ENCODE measurements at places on chromosomes 4 and X.

GRCh38 chrX:6024204-6024603 lies 204.5 kb downstream of the NLGN4X start:
- no peak for DNase-seq

DNA sequence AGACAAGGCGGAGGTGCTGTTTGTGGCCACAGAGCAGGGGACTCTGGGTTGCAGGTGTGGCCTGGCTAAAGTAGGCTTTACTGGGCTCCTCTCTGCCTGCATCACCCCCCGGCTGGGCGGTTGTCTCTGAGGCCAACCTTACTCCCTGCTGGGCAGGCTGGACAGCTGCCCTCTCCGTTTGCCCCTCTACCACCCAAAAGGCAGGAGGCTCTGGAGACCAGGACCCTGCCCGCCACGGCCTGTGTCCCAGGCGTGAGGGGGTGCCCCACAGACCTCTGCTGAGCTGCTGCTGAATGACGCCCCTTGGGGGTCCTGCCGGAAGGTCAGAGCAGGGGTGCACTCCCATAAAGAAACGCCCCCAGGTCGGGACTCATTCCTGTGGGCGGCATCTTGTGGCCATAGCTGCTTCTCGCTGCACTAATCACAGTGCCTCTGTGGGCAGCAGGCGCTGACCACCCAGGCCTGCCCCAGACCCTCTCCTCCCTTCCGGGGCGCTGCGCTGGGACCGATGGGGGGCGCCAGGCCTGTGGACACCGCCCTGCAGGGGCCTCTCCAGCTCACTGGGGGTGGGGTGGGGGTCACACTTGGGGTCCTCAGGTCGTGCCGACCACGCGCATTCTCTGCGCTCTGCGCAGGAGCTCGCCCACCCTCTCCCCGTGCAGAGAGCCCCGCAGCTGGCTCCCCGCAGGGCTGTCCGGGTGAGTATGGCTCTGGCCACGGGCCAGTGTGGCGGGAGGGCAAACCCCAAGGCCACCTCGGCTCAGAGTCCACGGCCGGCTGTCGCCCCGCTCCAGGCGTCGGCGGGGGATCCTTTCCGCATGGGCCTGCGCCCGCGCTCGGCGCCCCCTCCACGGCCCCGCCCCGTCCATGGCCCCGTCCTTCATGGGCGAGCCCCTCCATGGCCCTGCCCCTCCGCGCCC lies 920 bp downstream of the HTT-AS start:
- no peak for DNase-seq

DNA sequence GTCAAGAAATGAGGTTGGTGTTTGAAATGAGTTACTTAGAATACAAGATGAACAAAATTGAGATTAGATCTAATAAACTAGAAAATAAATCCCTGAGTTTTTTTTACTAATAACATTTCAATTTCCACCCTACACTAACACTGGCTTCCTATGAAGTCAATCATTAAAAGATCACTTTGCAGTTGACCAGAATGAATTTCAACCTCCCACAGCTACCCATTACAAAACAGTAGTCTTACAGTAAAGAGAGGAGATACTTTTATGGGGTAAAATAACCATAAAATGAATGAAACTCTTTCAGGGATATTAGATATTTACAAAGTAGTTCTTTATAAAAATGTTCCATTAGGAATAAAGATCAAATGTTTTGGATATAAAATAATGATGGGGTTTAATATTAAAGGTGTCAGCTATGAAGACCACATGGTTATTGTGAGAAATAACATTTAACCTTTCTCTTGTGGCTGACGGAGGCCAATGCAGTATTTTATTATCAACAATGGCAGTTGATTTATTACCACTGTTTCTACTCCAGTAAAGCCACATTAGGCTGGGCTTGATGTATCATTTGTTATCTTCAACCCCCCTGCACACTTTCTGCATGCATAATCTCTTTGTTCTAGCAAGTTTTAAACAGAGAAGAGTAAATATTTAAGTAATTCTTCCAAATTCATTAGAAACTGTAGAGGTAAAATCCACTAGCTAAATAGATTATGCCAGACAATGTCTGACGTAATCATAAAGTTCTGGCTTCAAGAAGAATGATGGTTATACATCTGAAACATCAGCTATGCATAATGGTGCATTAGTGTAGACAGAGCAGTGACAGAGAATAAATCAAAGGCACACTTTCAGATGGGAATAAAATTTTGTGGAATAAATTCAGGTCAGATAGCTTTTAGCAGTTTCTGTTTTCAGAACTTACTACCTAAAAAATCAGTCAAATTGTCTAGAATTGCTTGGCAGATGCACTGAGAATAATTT lies 516.6 kb downstream of the PCDH18 start:
- DNase-seq = no peak

GRCh38 chrX:70171624-70172023 lies 5.7 kb upstream of the DGAT2L6 start:
- no peak for DNase-seq

DNA sequence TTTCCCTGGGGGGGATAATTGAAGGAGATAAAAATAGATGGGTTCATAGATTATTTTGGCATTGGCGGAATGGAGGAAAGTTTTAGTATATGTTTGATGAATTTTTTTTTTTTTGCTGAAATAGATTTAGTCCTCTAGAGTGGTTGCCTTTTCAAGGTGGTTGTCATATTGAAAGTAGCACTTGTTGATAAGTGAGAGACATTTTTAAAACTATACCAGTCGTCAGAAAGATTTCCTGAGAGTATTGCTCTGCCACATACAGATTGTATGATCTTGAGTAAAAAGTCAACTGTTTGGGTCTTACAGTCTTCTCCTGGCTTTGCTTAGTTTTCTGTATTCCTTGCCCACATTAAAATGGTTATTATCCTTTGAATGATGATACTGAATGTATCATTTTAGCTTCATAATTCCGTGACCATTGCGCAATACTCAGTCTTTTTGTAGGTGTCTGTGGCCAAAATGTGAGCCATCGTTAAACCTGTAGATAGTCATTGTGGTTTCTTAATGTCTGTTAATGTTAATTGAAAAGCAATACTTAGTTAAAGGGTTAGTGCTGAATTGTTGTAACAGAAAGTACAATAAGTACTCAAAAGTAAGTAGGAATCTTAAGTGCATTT lies 7.1 kb downstream of the SMARCAD1 start:
- no peak for DNase-seq

DNA sequence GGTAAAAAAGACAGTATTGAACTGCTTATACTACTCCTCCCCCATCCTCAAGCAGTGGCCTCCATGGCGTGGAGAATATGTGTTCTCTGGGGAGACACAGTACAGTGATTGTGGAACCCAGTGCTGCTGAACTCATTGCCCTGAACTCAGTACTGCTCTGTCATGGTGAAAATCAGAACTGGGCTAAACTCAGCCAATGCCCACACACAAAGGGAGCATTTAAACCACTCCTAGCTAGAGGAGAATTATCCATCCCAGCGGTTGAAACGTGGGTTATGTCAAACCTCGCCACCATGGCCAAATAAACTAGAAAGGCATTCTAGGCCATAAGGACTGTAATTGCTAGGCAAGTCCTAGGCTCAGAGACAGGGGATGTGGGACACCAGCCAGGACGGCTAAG lies 131.8 kb downstream of the SPOCK3 start:
- no peak for DNase-seq

DNA sequence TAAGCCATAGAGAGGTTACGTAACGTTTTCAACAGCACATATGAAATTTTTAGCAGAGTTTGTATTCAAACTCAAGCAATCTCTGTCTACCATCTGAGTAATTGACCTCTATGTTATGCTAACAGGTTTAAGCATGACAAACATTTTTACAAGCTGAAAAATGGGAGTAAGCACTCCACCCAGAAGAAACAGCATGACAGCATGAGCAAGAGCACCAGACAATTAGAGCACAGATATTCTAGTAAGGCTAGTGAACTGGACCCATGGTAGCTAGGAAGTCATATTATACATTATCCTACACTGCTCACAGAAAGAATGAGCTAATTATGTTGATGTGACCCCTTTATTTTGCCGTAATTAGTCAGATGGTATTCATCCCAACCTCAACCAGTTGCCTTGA lies 200.5 kb downstream of the PABPC4L start:
- DNase-seq = no peak

DNA sequence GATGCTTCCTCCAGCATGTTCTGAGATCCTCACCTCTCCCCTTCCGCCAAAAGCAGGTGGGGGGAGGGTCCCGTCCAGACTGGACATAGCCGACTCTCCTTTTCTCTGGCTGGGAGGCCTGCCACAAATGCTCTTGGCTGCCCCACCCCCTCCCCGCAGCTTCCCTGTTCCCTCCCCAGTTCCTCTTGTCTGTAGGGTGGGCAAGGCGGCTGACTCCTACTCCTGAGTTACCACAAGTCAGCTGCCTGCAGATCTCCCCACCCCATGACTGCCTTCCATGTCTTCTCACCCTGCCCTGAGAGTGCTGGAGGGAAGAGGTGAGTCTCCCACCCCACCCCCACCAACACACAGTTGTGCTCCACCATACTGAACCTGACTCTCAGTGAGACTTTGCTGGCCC lies 2.9 kb downstream of the ATP6AP1 start:
- no peak for DNase-seq

GRCh38 chrX:28670074-28670473 lies 82.8 kb downstream of the IL1RAPL1 start:
- DNase-seq = no peak

DNA sequence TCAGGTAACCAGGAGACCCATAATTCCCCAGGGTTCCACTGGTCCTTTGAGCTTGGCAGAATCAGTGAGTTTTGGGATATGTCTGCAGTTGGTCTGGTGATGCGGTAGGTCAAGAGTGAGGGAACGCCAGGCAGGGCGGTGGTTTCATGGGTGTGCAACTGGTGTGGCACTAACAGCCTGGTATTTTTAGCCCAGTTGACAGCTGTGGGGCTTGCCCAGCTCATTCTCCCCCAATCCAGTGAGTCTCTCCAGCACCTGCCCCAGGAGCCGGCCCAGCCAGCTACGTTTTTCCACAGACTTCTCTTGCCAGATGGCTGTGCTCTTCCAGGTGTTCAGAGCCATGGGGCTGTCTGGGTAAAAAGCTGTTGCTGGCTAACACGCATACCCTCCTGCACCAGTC lies 1019.9 kb downstream of the CCSER1 start:
- DNase-seq = no peak

GRCh38 chr4:2083116-2083825 lies 24.1 kb downstream of the NAT8L start:
- no peak for DNase-seq

DNA sequence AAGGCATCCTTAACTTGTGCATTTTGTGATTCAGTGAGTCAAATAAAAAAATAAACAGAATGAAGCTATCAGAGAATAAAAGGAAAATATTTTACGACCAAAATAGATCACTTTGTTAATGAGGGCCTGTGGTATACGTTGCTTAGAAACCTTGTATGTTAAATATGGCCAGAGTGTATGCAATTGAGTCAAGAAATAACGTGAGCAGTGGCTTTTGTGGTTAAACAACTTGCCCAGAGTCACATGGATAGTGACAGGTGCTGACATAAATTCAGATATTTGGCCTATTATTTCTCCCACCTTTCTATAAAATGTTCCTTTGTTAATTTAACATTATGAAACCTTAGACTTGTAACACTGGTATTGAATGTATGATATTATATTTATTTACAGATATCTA lies 393.4 kb downstream of the PABPC4L start:
- DNase-seq = no peak

DNA sequence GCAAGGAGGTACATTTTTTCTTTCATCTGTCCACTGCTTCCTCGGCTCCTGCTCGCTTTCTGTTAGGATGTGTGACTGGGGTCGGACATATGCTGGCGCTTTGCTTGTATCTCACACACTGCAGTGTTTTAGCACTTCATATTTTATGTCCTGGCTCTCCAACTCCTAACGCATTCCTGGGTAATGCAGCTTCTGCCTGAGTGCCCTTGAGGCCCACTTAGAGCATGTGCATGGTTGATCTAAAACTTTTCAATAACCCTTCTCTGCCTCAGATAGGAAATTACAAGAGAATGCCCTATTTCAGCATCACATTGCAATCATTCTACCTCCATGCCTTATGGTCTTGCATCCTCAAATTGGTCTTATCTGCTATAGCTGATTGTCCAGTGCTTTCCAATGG lies 65.3 kb downstream of the NEIL3 start:
- no peak for DNase-seq

- DNase-seq = no peak
Observed at GRCh38 chr4:9832640-9833039, 51.2 kb downstream of the DRD5 start.

- no peak for DNase-seq
Observed at GRCh38 chr4:108052558-108053120, 63.0 kb downstream of the HADH start.
